ENCODE measurements at places on chromosomes 1 and 21.

DNA sequence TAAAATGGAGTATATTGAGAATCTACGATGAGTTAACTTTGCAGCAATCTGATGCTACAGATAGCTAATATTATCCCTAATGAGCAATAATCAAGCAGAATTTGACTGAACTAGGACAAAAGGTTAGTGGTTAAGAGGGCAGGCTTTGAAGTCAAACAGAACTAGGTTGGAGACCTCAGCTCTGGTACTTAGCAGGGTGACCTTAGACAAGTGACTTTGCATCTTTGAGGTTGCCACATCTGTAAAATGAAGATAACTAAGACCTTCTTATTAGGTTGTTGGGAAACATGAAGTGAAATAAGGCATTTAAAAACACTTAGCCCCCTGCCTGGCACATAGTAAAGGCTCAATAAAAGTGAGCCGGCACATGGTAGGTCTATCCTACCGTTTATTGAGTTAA is 4.3 kb upstream of the FUCA1 start:
- DNase-seq: no peak

- no peak for DNase-seq
Observed at GRCh38 chr1:211349741-211350140, 23.1 kb downstream of the TRAF5 start.

- DNase-seq: no peak
Observed at GRCh38 chr1:245375789-245376460, 221.1 kb downstream of the KIF26B start.

- DNase-seq: no peak
Observed at GRCh38 chr1:17763417-17763816, 8.3 kb downstream of the ACTL8 start.

- no peak for DNase-seq
Observed at GRCh38 chr1:41658431-41659158, 174.1 kb upstream of the EDN2 start.

- no peak for DNase-seq
Observed at GRCh38 chr1:244361764-244362473, 89.8 kb downstream of the ADSS2 start.

- no peak for DNase-seq
Observed at GRCh38 chr1:163083690-163084089, 14.5 kb downstream of the RGS4 start.

DNA sequence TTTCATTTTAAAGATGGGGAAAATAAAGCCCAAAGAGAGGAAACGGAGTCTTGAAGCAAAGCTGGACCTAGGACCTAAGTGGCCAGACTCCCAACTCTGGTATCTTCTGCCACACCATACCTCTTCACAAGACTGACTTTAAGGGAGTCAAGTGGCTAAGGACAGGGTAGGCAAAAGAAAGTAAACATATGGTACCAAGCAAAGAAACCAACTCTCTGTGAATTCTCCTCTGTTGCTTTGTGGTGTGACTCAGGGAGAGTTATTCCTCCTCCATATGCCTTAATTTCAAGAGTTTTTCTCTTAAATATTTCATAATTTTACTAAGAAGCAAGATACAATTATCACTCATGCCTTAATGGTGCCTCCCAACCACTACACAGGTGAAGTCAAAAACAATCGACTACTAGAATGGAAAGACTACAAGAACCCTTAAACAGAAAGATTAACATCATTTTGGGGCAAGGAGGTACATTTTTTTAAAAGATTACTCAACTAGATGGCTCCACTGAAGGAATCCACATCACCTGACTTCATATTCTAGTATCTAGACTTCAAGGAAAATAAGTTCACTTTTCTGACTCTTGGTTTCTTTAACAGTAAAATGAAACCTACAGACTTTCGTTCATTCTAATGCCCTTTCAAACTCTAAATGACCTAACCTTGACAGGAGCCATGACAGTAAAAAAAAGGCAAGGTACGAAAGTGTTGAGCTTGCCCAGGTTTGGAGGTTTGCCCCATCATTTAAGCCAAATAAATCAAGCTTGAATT is 44.2 kb downstream of the LUZP1 start:
- DNase-seq: no peak

GRCh38 chr1:68157416-68157815 is 74.9 kb downstream of the WLS start:
- DNase-seq: no peak

- DNase-seq: no peak
Observed at GRCh38 chr1:201294876-201295275, 11.6 kb downstream of the PKP1 start.

GRCh38 chr1:231519166-231519565 is 9.3 kb upstream of the TSNAX start:
- DNase-seq: no peak

GRCh38 chr1:241459186-241459802 is 60.3 kb downstream of the FH start:
- DNase-seq: no peak

GRCh38 chr1:7680955-7681268 is 90.2 kb upstream of the VAMP3 start:
- DNase-seq: no peak

DNA sequence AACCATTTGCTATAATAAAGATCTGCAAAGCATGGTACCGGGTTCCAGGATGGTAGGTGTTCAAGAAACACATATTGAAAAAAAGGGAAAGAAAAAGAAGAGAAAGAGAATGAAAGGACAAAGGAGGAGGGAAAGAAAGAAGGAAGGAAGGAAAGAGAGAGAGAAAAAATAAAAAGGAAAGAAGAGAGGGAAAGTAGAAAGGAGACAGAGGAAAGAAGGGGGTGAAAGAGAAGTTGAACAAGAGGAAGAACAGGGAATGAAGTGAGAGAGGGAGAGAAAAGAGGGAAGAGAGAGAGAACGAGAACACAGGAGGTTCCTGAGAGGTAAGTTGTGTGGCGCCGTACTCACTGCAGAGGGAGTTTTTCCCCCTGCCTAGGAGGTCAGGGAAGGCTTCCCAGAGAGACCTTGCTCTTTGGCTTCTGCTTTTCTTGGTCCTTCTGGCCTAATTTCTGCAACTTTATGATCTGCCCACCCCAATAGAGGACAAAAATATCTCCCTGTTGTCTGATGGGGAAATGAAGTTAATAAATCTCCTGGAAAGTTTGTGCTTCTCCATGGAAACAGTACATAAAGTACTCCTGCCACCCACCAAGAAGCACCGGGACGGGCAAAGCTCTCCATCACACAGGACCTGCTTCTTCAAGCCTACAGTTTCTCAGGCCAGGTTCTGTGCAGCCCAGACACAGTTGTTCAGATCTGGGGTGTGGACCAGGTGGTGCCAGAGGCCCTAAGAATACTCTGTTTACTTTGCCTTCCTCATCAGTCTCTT is 124.8 kb downstream of the ROR1 start:
- DNase-seq: no peak

DNA sequence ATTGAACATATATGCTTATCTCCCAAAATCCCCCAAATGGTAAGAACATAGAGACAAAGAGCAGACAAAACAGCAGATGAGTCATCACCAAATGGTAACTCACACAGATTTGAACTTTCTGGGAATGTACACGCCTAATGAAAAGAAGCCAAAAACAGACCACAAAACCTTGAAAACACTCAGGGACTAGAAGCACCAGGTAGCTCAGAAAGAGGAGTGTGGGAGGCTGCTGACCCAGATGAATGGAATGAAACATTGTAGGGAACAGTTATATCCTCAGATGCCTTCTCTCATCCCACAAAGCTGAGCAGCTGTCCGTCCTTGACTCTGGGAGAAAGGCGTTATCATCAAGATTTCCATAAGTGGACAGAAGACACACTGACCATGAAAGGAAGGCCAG is 307.0 kb upstream of the USP25 start:
- DNase-seq: no peak

DNA sequence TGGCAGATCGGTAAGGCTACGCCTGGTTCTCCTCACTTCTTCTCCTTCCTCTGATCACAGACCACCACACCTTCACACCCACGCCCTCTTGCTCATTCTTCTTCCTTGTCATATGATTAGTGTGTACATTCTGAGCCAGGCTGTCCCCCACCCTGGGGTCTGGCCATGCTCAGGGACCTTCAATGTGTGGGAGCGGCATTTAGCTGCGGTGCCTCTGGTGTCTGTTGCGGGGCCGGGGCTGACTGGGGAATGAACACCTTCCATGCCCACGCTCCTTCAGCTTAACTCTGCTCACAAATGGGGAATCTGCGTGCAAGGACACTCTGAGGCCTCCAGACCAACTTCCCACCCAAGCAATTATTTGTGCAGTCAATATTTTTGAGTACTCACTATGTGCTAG is 29.4 kb downstream of the QSOX1 start:
- no peak for DNase-seq

DNA sequence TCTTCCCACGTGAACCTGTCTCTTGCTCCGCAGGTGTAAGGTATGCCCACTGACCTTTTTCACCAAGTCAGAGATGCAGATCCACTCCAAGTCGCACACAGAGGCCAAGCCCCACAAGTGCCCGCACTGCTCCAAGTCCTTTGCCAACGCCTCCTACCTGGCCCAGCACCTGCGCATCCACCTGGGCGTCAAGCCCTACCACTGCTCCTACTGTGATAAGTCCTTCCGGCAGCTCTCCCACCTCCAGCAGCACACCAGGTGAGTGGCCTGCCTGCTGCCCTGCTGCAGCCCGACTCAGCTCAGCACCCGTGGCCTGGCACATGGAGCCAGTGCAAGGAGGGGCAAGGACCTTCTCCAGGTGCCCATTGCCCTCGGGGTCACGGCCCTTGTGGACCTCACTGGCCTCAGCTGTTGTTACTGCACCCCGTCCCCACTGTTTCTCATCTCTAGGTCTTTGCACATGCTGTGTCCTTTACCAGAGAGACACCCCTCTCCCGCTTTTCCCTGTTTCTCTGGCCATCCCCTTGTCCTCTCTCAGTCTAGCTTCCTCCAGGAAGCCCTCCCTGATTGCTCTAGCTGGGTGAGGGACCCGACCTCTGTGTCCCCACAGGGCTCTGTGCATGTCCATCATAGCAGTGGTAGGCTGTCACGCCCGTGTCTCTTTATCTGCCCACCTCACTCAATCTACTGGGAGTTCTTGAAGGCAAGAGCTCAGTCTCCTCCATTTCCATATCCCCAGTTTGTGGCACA is 25.4 kb downstream of the ZNF362 start:
- no peak for DNase-seq

GRCh38 chr1:246319083-246319714 is 187.9 kb downstream of the SMYD3 start:
- no peak for DNase-seq

DNA sequence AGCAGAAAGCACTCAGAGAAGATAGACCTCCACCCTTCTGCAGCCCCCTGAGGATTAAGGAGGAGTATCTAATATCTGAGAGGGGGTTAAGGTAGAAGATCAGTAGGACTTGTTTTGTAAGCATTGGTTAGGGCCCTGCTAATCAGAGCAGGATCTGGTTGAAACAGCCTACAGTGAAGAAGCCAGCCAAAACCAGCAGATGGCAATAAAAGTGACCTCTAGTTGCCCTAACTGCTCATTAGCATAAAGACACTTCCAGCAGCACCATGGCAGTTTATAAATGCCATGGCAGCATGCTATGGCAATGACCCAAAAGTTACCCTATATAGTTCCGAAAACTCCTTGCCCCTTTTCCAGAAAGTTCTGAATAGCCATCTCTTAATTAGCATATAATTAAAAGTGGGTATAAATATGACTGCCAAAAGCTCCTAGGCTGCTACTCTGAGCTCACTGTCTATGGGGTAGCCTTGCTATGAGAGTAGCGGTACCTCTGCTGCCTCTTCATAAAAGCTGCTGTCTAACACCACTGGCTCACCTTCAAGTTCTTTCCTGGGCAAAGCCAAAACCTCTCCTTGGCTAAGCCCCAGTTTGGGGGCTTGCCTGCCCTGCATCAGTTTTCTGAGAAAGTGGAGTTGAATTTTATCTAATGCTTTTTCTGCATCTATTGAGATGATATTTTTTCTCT is 254.2 kb downstream of the PAPPA2 start:
- no peak for DNase-seq

GRCh38 chr1:47405697-47406096 is 10.4 kb upstream of the FOXE3 start:
- DNase-seq: no peak

DNA sequence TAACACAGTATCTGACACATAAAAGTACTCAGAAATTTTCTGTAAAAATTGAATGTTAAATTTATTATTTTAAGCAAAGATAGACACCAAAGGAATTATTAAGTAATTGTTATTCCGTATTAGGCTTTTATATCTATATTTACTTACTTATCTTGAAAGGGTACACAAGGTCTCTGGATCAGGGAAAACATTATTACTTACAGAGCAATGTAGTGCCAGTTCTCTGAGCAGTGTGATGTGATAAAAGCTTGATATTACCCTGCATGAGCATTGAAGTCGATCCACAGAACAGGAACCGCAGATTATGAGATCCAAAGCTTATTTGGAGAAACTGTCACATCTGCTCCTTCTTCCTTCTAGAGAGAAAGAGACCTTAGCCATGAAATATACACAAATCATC is 637.9 kb upstream of the RGS18 start:
- no peak for DNase-seq

DNA sequence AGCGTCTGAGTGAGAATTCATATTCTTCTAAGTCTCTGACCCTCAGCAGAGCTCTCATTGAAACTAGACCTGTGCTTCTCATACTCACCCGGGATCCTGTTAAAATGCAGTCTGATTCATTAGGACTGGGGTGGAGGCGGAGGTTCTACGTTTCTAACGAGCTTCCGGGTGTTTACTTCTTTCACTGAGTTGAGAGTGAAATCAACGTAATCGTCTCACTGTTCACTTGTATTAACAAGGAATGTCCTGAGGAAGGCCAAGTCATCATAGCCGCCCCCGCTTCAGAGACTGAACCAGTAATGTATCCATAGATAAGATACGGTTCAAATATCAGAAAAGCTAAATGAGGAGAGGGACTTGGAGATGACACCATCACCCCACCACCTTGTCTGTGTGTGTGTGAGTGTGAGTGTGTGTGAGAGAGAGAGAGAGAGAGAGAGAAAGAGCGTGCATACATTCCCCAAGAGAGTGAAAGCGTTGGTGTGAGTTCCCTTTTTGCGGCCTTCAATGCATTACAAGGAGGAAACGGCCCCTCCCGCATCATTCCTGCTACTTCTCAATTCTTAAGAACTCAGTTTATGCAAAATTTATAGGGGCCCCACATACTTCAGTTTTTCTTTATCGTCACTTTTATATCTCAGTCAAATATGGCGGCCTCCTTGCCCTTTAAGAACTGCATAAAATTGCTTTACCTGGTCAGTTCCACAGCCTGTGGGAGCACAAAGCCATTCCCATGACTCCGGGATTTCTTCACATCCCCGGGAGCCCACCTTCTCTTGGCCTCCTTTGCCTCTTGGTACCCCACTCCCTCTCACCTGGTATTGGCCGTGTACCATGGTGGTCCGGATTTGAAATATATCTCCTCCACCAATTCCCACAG is 19.8 kb downstream of the KMO start:
- peak; percentile 3 for DNase-seq

DNA sequence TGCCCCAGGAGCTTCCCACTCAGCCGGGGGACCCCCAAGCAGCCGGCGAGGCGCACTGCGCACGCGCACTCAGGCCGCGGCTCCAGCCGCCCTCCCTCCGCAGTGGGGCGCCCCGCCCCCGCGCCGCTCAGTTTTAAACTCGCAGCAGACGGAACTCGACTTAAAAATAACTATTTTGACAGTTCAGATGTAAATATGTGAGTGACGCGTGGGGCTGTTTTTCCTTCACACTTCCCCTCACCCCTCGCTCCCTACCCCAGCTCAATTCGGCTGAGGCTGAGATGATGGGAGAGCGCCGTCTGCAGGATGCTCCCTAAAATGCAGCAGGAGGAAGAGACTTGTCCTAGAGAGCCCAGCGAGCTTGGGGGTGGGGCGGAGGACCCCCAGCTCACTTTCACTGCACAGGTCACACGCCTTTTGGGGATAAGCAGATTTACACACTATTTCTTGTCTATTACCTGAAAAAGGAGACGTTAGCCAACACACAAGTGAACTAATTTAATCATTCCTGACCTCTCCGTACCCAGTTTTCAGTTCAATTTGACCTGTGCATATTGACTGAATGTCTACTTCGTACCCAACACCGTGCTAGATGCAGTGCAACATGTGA is 8.9 kb upstream of the LEMD1 start:
- peak; percentile 25 for DNase-seq

Measured in effector CD4-positive, alpha-beta T cell (primary cell).